ENCODE measurements at places on chromosomes 7 and 10.

- DNase-seq: no peak
Measured at GRCh38 chr7:15084368-15084767, 181.8 kb upstream of the DGKB start.

GRCh38 chr7:108285778-108286177 is 155.6 kb upstream of the LAMB4 start:
- DNase-seq: no peak

- no peak for DNase-seq
Measured at GRCh38 chr7:27111042-27111750, 8.7 kb upstream of the HOXA2 start.

DNA sequence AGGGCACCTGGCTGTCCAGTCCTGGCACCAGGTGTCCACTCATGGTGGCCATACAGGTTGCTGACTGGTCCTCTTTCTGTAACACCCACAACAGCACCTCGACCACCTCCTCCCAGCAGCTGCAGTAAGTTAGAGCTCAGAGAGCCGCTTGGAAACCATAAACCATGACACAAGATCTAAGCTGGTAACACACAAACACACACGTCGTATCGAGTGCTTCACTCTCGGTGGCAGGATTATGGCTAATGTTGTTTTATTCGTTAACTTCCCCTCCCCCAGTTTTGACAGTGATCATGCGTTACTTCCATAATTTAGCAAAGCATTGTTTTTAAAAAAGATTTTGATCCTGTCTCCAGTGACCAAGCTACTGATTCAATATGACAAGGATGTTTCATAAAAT is 59.7 kb downstream of the CAMK2B start:
- no peak for DNase-seq

- DNase-seq: no peak
Measured at GRCh38 chr10:36886303-36886891, 239.0 kb upstream of the ANKRD30A start.

DNA sequence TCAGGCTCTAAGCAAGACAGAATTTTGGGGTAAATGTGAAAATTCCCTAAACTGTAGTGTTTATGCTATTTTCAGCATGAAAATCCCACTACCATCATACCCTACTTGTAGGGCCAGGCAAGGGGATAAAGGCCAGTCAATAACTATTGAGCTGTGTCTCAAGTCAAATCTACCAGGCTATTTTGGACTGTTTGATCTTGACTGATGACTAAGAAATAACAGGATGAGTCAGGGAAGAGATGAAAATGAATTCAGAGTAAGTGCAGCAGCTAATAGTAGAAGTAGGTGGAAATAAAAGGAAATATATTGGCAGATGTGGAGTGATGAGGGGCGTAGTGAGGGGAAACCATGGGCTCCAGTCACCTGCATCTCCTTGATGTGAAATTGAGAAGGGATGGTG is 225.8 kb upstream of the PHYHIPL start:
- no peak for DNase-seq

DNA sequence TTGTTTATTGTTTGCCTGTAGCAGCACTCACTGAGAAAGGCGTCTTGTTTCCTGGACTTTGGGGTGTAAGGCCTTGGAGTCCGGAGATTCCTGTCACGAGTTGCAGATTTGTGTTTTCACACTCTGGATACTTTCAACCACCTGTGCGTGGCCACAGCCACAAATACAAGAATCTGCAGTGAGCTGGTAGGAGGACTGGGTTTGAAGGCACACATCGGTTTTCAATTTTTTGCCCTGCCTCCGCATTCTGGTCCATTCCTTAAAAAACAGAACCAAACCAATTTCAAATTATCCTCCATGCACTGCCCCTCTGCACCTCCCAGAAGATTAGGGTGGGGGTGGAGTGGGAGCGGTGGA is 619 bp downstream of the EXOC4 start:
- DNase-seq: no peak

GRCh38 chr10:32980242-32980557 is 22.2 kb upstream of the ITGB1 start:
- no peak for DNase-seq

GRCh38 chr7:25575634-25576033 is 347.3 kb upstream of the NPVF start:
- DNase-seq: no peak

DNA sequence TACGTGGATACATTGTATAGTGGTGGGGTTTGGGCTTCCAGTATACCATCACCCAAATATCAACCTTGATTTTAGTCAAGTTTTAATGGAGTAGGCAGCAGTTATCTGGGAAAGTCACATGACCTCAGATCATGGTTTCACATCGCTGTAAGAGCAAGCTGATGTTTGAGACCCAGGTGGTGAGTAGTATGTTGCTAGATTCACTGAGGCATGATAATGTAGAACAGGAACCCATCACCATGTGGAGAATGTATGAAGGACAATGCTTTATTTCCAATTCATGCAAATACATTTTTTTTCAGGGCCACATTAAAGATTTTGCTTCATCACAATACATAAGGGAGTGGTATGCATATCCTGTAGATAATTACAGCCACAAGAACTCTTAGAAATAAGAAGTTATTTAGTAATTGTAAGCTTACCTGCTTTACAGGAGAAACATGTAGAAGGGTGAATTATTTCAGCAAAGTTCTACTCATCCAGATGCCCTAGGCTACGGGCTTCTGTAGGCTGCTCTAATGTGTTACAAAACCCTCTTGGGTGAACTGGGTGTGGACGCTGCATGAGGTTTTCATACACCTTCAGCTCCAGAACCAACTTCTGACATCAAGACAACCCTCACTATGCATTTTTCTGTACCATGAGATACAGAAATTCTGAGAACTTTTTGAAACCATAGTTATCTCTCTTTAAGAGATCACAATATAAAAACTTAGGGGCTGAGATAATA is 27.6 kb upstream of the LAMB4 start:
- no peak for DNase-seq

- no peak for DNase-seq
Measured at GRCh38 chr10:110708776-110709443, 64.8 kb downstream of the RBM20 start.

GRCh38 chr7:105815576-105815975 is 60.8 kb downstream of the ATXN7L1 start:
- no peak for DNase-seq

GRCh38 chr7:29642494-29643155 is 79.0 kb downstream of the PRR15 start:
- no peak for DNase-seq

- DNase-seq: no peak
Measured at GRCh38 chr7:130963339-130963738, 229.3 kb upstream of the KLF14 start.

- DNase-seq: no peak
Measured at GRCh38 chr7:116686812-116687419, 14.9 kb downstream of the MET start.

DNA sequence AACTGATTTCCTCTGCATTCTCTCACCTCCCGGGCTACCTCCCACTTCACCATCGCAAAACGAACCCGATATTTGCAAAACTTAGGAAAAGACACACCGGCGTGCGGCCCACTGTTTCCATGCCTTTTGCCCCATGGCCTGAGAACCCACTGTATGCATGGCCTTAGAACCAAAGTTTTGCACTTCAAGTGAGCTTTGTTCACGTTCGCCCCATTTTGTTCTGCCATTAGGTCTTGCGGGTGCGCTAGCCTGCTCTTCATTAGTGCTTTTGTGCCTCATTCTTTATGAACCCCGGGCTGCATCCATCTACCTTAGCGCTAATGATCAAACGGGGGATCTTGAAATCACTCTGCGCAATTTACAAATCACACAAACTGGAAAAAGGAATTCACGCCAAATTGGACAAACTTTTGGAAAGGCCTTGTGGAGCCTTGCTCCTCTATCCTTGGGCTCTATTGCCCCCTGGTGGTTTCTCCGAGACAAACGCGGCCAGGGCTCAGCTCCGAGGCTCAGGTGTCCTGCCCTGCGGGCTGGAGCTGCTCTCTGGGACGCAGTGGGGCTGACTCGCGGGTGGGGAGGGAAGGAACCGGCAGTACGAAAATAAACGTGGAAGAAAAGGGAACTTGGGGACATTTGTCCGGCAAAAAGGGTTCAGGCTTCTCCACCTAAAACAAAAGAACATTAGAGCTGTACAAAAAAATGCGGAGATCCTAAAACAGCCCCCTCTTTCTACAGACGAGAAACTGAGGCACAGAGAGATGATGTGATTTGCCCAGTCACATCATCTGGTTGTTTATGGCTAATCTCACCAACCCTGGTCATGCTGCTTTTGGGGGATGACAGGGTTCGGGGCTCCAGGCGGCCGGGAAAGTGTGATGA is 300.4 kb upstream of the NFE2L3 start:
- no peak for DNase-seq

GRCh38 chr7:69510114-69510513 is 88.2 kb upstream of the AUTS2 start:
- no peak for DNase-seq

- DNase-seq: no peak
Measured at GRCh38 chr7:26291699-26292538, at the start of gene SNX10. Gene SNX10, plus strand, starts transcription at chr7:26291862. Its CDS starts 54,581 bp downstream, at chr7:26346443.

- no peak for DNase-seq
Measured at GRCh38 chr7:112199035-112199655, 7.1 kb downstream of the DOCK4 start.

DNA sequence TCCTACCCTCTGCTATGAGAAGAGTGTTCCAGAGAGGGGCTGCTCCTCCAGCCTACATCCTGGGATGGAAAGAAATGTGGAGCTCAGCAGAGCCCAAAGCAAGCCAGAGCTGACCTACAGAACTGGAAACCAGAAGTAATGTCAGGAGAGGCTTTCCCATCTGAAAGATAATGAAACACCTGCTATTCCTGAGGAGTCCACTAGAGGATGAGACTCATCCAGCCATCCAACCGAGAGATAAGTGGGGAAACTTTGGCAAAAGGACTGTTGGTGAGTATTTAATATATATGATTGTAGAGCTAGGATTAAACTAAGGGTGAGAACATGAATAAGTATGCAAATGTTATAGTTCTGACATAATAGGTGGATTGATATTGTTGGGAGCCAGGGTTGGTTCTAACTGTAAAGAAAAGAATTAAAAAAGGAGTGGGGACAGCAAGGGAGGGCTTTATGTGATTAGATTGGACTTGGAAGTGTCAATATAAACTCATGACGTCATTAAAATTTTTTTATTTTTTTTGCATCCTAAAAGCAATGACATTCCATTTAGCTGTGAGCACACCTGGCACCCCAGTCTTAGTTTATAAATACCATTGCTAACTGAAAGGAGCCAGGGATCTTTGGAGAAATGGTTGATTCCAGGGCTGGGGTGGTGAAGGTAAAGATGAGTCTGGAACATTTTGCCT is 312.8 kb upstream of the NFE2L3 start:
- DNase-seq: no peak

- no peak for DNase-seq
Measured at GRCh38 chr7:24757353-24758275, at the start of gene GSDME. Gene GSDME, minus strand, starts transcription at chr7:24757464. Its CDS starts 7,690 bp downstream, at chr7:24749774.

DNA sequence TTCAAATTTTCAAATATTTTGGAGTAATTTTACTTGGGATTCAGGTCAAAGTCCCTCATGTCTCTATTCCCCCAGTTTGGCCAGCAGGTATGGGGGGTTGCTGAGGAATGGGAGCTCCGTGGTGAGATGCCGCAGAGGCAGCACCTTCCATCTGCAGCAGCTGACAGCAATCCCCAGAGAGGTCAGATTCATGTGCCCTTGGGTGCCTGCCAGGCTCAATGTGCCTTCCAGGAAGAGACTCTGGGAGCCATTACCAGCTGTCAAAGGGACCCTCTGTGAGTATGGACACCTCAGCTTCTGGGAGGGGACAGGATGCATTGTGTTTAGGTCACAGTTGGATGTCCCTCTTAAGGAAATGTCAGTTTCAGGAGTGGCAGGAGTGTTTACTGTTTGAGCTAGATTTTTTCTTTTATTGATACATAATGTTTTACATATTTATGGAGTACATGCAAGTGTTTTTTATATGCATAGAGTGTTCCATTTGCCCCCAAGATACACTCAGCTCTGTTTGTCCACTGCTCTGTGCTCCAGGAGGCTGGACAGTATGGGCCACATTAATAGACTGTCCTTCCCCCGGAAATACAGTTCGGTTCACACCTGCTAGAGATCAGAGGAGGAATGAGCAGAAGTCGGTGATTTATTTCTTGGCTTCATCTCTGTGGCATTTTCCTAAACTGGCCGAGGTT is 75.3 kb upstream of the GRB10 start:
- no peak for DNase-seq

DNA sequence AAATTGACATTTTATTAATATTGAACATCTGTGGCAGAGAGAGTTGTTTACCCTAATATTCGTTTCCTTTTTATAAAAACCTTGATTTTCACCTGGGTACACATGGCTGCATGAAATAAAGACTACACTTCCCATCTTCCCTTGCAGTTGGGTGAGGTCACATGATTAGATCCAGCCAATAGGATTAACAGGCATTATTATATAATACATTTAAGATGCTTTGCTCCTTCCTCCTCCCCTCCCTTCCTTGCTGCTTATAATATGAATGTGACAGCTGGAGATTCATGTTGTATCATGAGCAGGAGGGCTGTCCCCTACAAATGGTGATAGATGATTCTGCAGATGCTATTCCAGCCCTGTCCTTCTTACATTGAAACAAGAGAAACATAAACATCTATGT is 146.6 kb downstream of the SH2D4B start:
- no peak for DNase-seq

GRCh38 chr7:102306916-102307677 is 20.4 kb downstream of the SH2B2 start:
- DNase-seq: no peak

- DNase-seq: no peak
Measured at GRCh38 chr7:74657692-74658177, at the start of gene GTF2I. Gene GTF2I, plus strand, starts transcription at chr7:74657718. Its CDS starts 31,411 bp downstream, at chr7:74689129.

DNA sequence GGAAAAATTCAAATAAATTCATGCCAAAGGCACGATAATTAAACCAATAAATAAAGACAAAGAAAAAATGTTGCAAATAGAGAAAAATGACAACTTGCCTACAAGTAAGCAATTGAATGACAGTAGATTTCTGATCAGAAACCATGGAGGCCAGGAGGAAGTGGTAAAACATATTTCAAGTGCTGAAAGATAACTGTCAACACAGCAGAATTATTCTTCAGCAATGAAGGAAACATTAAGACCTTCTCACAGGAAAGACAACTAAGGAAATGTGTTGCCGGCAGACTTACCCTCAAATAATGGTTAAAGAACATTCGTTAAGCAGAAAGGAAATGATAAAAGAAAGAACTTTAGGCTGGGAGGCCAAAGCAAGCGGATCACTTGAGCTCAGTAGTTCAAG is 30.4 kb downstream of the RUNDC3B start:
- DNase-seq: no peak

DNA sequence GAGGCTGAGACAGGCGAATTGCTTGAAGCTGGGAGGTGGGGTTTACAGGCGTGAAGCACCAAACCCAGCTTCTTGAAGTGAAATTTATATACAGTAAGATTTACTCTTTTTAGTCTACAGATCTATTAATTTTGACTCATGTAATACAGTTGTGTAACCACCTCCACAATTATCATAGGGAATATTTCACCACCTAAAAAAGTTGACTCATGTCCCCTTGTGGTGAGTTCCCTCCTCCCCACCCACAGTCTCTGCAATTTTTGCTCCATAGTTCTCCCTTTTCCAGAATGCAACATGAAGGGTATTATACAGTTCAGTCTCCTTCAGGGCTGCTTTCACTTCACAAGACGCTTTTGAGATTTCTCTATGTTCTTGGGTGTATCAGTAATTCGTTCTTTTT is 156.8 kb downstream of the FAM107B start:
- DNase-seq: no peak

- DNase-seq: no peak
Measured at GRCh38 chr10:28906934-28907333, 229.6 kb downstream of the BAMBI start.

- no peak for DNase-seq
Measured at GRCh38 chr7:21276471-21277035, 151.3 kb upstream of the SP4 start.

All from cortex of kidney (tissue), 1 donor.